ENCODE measurements at places on chromosomes 2 and 18. TPM values are rescaled to one million over a fixed set of nuclear protein-coding genes. Genes with fewer than 3 reads are reported as not detected.

GRCh38 chr2:108614659-108615058, 80.4 kb downstream of the LIMS1 start:
- DNase-seq: no peak

DNA sequence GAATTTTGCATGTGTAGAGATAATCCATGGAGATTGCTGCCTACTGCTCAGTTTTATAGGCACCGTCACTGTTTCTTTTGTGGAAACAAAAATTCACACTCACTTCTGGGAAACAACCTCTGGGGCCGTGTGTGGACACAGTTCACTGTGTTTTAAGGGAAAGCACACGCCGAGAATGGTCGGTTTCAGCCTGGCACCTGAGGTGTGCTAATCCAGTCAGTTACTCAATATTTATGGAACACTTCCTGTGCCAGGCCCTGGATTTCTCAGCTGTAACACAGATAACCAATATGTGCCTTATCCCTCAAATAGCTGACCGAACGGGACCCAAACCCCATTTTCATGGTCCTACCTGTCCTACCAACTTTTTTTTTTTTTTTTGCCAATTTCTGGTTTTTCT, 179.6 kb downstream of the MGAT5 start:
- DNase-seq: no peak

DNA sequence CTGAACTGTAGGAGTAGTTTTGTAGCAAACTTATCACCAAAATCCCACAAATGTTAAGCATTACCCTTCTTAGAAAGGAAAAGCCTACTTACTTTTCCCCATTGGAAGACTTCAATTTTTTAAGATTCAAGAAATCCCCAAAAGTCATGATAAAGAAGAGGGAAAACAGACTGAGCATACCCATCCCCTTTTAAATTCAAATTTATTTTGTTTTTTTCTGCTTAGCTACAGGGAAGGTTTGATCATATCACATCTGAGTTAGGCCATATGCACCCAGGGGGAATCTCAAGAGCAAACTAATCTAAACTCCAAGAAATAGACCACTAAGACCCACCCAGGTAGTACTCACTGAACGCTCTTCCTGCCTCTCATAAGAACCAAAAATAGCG, 174.6 kb downstream of the TGIF1 start:
- DNase-seq: no peak

HOXD3 gene
- 1.1 TPM for total RNA-seq

SF3B1 gene
- total RNA-seq: 189 TPM

GRCh38 chr18:32683044-32683443, 89.8 kb downstream of the KLHL14 start:
- no peak for DNase-seq

CDKL4 gene
- 1.5 TPM for total RNA-seq

- no peak for DNase-seq
Observed at GRCh38 chr2:189191766-189192165, 12.2 kb upstream of the COL5A2 start.

DNA sequence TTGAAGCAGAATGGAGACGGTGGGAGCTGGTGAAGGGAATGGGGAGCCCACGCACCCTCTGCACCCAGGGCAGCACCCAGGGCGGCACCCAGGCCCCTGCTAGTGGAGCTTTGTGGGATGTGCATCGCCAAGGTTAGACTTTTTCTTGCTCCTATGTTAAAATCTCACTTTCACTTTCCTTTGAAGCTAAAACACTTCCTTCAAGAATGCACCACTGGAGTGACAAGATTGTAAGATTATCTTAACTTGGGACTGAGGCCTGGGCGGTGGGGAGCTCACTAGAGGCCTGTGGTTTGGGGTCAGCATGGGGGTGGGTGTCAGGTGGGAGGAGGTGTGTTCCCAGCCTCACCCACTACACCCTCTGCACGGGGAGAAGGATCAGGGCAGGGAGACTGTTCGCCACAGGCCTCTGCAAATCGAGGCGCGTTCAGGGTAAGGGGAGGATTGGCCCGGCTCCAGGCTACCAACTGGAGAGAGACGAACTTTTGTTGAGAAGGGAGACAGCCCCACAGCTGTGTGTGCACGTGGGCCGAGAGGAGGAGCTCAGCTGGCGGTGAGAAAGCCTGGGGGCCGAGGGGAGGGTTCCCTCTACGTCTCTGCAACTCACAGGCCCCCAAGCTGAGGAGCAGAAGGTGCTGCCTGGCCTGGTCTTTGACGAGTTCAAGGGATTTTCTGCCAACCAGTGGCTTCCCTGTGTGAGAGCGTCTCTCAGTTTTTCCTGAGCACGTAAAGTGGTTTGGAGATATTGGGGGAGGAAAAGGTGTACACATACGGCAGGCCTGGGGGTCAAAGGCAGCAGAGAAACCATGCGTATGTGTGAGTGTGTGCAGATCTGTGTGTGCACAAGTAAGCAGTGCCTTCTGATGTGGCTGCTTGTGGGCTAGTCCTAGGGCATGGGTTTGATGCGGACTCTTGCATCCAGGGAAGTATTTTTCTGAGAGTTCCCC, 147.7 kb downstream of the KLHL29 start:
- peak; percentile 80 for DNase-seq

PRKD3 gene
- total RNA-seq: 33.5 TPM

DNA sequence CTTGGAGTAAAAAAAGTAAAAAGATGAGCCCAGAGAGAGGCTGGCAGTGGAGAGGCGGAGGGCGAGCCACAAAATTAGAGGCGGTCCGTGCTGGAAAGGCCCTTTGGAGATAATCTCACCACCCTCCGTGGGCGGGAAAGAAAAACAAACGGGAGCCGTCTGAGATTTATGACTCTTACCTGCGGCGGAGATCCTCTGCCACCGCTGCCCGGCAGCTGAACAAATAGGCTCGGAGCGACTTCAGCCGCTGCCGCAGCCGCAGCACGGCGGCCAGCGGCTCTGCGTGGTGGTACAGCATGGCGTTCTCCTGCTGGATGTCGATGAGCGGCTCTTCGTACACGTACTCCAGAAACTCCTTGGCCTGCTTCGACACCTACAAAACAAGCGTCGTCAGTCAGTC, 94.6 kb downstream of the PLEKHM3 start:
- peak; percentile 18 for DNase-seq

DNA sequence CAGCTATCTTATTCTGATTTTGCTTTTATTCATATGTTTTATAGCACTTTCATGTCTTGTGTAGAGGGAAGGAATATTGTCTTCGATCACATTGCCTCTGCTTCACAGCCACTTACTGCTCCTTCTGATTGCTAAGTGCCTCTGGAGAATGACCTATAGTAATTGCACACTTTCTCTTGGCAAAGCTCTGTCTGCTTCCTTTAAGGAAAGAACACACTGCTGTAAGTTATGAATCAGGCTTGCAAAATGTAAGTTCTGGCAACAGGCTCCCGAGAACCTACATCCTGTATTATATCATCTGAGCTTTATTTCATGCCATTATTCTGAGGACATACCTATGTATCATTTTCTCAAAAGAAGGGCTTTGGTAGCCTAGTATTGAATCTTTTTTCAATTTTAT, 170.7 kb downstream of the ZNF804A start:
- DNase-seq: no peak

- no peak for DNase-seq
Observed at GRCh38 chr2:82539280-82539621, 1919.8 kb downstream of the SUCLG1 start.

- DNase-seq: no peak
Observed at GRCh38 chr2:105404736-105405135, 5.9 kb upstream of the FHL2 start.

PLB1 gene
- total RNA-seq: 5.3 TPM

IL36RN gene
- total RNA-seq: not detected

TFPI gene
- 253 TPM for total RNA-seq

- DNase-seq: no peak
Observed at GRCh38 chr2:68853035-68853434, 18.2 kb downstream of the BMP10 start.

- DNase-seq: no peak
Observed at GRCh38 chr18:10265560-10266333, 188.7 kb upstream of the APCDD1 start.

GIGYF2 gene
- 55.6 TPM for total RNA-seq

GRCh38 chr2:111706481-111707001, 177.5 kb downstream of the ANAPC1 start:
- DNase-seq: no peak

DNA sequence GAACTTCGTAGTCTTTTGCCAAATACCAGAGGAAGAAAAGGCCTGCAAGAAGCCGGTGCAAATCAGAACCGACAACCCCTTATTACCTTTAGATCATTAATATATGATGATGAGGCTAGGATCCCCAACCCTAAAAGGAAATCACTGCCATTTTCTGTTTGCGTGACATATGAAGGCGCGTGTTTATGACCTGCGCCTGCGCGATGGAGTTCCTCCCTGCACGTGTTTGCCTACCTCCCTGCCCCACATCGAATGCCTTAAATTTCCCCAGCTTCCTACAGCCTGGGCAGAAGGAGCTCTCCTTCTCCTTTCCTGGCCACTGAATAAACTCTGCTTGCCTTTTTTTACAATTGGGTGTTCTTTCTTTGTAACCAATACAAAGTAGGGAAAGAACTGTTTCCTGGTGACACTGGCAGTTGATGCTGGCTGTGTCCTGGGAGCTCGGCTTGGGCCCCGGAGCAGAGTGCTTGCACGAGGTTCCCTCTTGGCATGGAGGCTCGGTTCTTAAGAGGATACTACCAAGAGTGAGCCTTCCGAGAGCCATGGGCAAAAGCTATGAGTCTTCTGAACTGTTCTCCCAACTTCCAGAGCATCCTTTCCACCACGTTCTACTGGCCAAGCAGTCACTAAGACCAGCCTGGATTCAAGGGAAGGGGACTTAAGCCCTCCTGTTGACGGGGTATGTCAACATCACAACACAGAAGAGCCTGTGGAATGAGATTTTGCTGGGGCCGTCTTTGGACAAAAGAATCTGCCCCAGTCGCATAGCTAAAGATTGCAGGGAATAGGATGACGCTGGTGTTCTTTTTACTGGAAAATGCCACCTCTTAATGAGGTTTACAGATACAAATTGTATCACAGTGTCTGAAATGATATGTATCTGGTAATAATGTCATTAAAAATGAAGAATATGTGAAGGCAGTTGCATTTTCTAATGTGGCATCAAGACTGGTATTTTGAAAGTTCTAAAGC, 179.8 kb downstream of the SH3BP4 start:
- DNase-seq: no peak

IL36A gene
- not detected for total RNA-seq

DNA sequence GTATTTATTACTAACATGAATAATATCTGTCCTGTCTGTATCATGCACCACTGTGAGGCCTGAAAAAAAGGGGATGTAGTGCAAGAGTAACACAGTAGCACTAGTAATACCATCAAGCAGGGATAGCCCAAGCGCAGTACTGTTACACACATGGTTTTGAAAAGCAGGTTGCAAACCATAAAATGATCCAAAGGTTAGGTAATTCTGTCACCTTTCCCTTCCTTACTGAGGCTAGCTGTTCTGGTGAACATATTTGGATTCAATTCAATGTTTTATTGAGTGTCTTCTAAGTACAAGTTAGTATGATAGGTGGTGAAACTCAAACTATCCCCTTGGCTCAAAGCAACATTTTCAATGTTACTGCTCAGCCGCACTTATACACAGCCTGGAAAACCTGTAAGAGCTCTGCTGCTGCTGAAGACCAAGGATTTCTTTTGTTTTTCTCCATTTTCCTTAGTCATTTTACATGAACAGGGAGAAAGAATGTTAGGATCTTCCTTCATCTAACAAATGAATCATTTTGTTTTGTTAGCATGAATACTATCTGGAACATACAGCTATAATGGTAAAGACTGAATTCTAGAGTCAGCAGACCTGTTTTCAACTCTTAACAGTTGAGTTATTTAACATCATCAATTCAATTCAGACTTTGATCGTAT, 102.5 kb upstream of the ITPRID2 start:
- no peak for DNase-seq

DNA sequence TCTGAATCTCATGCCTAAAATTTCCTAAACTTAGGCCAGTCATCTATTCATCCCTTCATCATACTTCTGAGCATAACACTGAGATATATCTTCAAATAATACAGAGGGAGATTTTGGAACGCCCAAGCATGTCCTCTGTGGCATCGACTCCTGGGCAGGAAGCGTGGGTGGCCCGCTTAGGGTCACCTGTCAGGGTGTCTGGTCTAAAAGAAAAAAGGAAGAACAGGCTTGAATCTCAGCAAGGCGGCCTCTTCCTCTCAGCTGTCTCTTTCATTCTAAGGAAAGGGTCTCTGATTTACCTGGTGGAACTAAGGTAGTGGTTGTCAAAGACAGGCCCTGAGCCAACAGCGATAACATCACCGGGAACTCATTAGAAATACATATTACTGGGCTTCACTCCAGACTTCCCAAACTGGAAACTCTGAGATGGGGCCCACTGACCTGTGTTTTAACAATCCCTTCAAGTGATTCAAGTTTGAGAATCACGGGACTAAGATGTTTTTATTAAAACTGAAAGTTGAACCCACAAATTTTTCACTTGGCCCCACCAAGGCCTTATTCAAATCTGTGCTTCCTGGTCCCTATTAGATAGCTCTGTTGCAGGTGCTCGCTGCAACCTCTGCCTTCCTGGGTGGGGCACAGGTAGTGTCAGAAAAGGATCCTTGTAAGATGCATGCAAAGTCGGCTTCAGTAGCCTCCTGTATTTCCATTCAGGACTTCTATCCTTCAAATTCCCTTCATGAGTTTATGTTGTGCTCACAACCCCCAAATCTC, 162.3 kb upstream of the CCDC68 start:
- DNase-seq: no peak

DNA sequence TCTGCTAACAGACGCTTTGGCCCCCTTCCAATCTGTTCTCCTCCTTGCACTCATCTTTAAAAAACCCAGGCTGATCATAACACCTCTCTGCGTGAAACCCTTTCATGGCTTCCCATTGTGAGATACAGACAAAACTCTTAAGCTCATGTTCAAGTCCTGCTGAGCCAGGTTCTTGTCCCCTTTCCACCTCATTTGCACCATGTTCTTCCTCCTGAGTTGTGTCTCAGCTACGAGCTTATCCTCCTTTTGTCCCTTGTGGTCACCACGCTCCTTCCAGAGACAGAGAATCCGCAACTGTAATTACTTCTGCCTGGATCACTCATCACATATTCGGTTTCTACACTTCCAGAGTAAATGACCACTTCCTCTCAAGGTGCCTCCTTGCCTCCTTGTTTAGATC, 238.8 kb downstream of the ACTR3 start:
- no peak for DNase-seq

ASNSD1 gene
- 28.0 TPM for total RNA-seq

IL1RN gene
- total RNA-seq: 15.2 TPM

GRCh38 chr2:33246432-33246831, 230.0 kb upstream of the RASGRP3 start:
- DNase-seq: no peak

POTEJ gene
- total RNA-seq: 1.8 TPM

DNA sequence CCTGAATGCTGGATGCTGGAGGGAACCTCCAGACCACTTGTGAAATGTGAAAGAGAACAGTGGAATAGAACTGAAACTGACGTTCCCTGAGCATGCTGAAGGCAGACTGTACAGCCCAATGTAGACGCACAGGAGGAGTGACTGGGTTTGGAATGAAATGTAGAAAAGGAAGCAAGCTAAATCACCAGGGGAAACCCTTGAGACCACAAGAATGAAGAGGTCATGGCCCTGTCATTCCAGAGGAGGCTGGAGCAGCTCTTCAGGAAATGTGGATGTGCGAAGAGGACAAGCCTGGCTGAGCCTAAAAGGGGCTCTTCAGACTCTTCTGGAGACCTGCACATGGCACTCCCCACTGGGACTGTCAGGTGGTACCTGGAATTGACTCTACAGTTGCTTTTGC, 118.5 kb upstream of the ALPP start:
- no peak for DNase-seq

Measured in lung (tissue), 17 donors.